Right lung (tissue), 10 donors: ENCODE measurements at places on chromosomes 6 and 20. TPM values are rescaled to one million over a fixed set of nuclear protein-coding genes. Genes with fewer than 3 reads are reported as not detected.

SOBP gene
- polyA plus RNA-seq, result 6.7 TPM

JAG1 gene
- polyA plus RNA-seq, result 55.7 TPM

MRPS26 gene
- 47.9 TPM for polyA plus RNA-seq

ADGRF5 gene
- polyA plus RNA-seq, result 166 TPM

POLH gene
- 29.0 TPM for polyA plus RNA-seq

PIGT gene
- polyA plus RNA-seq, result 89.8 TPM

GNAS-AS1 gene
- polyA plus RNA-seq, result 0.89 TPM

KIAA1755 gene
- 2.0 TPM for polyA plus RNA-seq

BPIFB4 gene
- not detected for polyA plus RNA-seq

IL22RA2 gene
- polyA plus RNA-seq, result not detected

TP53TG5 gene
- 2.1 TPM for polyA plus RNA-seq

PPARD gene
- polyA plus RNA-seq, result 27.4 TPM

MAFB gene
- 11.3 TPM for polyA plus RNA-seq

CPNE5 gene
- polyA plus RNA-seq, result 5.4 TPM

FAM162B gene
- 97.0 TPM for polyA plus RNA-seq

NNAT gene
- polyA plus RNA-seq, result 81.3 TPM

ZNF311 gene
- polyA plus RNA-seq, result 7.6 TPM

SPATA25 gene
- 1.3 TPM for polyA plus RNA-seq

TRAPPC3L gene
- polyA plus RNA-seq, result 0.95 TPM

RNF144B gene
- 21.7 TPM for polyA plus RNA-seq

BANF2 gene
- polyA plus RNA-seq, result not detected

DYNLRB1 gene
- 139 TPM for polyA plus RNA-seq

TTLL9 gene
- 1.9 TPM for polyA plus RNA-seq
